H1 (cell line): ENCODE measurements at places on chromosomes 11 and 22.

GRCh38 chr11:5280582-5281102, 10.9 kb upstream of the HBE1 start:
- DNase-seq: no peak

GRCh38 chr11:20448834-20449233, 61.3 kb downstream of the PRMT3 start:
- DNase-seq: no peak

GRCh38 chr11:6626971-6627761, 7.9 kb upstream of the TPP1 start:
- DNase-seq: no peak

DNA sequence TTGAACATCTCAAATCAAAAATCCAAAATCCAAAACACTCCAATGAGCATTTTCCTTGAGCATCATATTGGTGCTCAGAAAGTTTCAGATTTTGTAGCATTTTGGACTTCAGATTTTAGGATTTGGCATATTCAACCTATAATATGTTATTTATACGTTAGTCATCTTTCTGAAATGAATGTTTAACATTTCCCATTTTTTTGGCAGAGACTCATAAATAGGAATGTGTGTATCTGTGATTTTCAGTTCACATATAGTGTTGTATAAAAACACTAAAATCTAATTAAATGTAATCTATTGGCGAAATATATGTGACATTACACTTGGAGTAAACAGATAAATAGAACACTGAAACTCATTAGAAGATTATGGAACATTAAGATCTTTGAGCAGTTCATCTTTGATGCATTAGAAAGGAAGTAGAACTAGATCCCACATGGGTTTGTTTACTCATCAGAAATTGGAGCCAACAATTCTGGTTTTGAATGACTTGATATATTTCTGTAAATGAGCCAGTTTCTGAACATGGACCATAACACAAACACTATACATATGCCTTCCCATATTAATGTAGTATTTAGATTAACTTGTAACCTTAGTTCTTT, 153.1 kb downstream of the UVRAG start:
- no peak for DNase-seq

DNA sequence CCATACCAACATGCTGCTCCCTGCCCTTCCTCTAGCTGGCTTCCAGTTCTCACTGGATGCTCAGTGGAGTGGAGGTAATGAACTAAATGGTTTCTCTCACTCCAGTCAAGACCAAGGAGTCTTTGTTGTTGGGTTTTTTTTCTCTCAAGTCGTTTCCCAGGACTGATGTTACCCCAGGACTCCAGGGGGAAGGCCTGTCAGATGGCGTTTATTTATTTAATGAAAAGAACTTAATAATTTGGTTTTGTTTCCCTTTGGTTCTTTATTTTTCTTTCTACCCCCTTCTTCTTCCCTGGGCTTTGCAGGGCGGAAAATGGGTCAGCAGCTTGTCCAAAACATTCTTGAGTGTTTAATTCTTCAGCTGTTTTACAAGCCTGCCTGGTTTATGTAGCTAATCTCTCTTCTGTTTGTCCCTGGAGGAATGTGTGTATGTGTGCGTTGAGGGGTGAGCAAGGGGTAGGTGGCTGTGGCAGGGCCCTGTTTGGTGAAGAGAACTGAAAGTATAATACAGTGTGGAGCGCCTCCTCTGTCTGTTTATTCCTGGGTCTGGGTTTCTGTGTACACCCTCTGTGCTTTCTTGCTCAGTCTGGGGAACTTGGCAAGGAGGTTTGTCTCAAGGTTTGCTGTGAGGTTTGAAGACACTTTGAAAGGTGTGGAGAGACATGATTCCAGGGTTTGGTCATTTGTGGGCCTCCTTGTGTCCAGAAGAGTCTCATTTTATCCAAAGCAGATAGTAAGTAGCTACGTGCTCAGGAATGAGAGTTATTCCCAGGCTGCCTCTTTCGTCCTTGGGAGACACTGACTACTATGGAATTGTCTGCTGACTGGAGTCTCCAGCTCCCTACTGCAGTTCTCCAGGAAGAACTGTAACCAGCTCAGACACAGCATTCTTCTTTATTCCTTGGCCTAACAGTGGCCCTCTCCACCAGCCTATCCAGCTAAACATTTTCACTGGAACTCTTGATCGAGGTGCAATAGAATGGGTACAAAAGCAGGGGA, 175.5 kb downstream of the ADAMTS15 start:
- DNase-seq: no peak

DNA sequence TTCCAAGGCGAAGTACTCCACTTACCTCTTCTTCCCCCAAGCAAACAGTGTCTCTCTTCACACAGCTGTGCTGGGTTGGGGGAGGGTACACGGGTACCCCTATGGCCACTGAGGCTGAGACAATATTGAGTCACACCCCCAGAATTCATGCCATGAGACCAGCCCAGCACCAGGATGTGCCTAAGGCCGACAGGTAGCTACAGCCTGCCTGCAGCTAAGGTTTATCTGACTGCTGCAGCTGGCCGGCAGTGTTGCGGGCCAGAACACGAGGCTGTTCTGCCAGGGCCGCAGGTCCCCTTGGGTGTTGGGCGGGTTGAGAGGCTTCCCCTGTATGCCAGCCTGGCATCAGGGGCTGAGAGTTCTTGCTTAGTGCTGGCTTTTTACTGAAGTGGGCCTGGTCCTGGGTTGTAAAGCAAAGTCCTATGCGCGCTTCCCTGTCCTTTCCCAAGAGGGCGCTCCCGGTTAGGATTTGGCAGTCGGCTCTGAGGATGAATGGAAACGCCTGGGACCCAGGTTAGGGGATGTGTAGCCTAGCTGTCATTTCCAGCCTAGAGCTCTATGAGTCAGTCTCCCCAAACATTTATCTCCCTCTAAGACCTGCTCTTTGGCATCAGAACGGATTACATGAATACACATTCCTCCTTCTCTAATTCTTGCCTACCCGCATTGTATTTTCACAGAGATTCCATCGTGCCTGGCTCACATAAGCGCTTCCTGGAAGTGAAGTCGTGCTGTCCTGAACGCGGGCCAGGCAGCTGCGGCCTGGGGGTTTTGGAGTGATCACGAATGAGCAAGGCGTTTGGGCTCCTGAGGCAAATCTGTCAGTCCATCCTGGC, 7.1 kb downstream of the USP18 start:
- DNase-seq: peak; percentile 92

DNA sequence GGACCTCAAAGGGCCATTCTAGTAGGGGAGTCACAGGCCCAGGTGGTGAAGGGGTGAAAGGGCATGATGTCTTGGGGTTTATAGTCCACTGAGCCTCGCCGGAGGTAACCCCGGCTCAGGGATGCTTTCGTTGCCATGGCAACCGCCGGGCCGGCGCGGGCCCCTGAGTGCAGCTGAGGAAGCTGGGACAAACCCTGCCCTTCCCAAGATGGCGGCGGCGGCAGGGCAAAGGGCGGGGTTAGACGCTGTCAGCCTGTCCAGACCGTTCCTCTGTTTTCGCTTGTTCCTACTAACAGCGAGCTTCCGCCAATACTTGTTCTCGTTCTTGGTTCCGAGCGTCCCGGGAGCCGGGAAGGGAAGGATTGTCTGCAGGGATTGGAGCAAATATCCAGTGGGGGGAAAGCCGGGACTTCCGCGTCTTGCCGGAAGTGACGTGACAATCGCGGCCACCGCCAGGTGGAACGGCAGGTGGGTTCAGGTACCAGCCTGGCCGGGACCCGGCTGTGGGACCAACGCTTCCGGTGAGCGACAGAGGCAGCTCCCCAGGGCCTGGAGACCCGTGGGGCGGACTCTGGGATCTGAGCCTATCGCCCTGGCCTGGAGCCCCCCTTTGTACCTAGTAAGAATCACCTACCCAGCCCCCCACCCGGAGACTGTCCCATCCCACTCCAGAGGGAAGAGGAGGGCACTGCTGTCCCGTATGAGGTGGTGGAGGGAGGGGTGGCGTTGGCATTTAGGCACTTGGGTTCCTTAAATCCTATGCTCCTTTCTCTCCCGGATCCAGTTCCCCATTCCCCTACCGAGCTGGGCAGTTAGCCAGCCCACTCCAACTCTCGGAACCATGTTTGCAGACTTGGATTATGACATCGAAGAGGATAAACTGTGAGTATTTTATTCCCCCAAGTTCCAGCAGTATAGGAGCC, at the start of gene PICK1:
Gene PICK1, plus strand, starts transcription at position 436 of the 923 bp plus-strand sequence. Its CDS starts 406 bp downstream, at position 842.
- peak; percentile 96 for DNase-seq

- DNase-seq: no peak
Observed at GRCh38 chr11:117415358-117415896, 87.8 kb downstream of the CEP164 start.

- no peak for DNase-seq
Observed at GRCh38 chr11:87299041-87299481, 261.3 kb downstream of the TMEM135 start.
